ENCODE measurements at places on chromosomes 11 and 22.

GRCh38 chr11:105078283-105078682 is 33.1 kb upstream of the CARD16 start:
- no peak for DNase-seq

GRCh38 chr11:31617246-31617645 is 107.7 kb downstream of the ELP4 start:
- DNase-seq, result no peak

DNA sequence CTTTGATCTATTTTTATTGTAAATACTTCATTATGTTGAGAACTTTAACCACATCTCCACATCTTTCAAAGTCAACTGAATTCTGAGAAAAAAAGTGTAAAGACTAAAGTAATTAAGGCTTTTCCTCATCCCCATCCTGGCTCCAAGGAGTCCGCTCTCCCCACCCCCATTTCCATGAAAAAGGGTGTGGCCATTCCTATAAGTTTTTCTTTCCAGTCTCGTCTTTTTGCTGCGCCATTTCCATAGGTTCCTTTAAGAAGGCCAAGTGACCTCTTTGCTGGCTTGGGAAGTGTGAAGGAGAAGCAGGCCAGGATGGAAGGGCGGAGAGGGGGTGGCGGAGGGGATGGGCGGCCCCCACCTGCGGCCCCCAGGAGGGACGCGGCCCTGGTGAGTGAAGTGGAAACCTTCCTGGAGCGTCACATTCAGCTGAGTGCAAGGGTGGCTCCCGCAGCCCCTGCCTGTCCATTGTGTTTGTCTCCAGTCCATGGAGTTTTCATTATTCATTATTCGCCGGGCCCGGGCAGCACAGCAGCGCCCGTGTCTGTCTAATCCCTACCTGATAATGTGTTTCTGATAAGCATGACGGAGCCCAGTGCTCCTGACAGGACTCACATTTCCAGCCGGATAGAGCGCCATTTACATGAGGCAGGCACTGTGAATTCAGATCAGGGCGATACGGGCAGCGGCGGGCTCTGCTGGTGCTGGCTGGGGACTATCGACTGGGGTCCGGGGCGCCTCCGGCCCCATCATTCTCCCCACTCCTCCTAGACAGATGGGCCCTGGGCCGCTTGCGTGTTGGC is 739.8 kb downstream of the OPCML start:
- no peak for DNase-seq

DNA sequence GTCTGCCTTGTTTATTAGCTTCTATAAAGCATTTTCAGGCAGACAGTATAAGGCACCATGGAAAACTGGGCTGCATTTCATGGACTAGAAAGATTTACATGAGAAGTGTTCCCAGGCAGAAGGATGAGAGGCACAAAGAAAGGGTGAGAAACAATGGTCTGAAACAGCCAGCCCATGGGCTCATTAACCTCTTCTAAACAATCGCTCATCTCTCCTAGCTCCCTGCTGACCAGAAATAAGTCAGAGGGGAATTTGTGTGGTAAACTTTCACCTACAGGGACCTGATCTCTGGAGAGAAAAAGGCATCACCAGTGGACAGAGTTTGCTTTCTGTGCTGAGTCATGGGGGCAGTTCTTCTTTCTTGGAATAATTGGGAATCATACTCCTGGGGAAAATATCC is 51.8 kb upstream of the KIRREL3 start:
- no peak for DNase-seq

- DNase-seq, result no peak
Measured at GRCh38 chr11:45328726-45329125, 42.6 kb upstream of the SYT13 start.

- no peak for DNase-seq
Measured at GRCh38 chr11:101061606-101062005, 68.0 kb downstream of the PGR start.

GRCh38 chr11:78851878-78852586 is 277.4 kb upstream of the NARS2 start:
- DNase-seq, result no peak

GRCh38 chr11:114616516-114616915 is 20.9 kb upstream of the NXPE4 start:
- DNase-seq, result no peak

- no peak for DNase-seq
Measured at GRCh38 chr22:24807284-24807950, 1.4 kb downstream of the SGSM1 start.

DNA sequence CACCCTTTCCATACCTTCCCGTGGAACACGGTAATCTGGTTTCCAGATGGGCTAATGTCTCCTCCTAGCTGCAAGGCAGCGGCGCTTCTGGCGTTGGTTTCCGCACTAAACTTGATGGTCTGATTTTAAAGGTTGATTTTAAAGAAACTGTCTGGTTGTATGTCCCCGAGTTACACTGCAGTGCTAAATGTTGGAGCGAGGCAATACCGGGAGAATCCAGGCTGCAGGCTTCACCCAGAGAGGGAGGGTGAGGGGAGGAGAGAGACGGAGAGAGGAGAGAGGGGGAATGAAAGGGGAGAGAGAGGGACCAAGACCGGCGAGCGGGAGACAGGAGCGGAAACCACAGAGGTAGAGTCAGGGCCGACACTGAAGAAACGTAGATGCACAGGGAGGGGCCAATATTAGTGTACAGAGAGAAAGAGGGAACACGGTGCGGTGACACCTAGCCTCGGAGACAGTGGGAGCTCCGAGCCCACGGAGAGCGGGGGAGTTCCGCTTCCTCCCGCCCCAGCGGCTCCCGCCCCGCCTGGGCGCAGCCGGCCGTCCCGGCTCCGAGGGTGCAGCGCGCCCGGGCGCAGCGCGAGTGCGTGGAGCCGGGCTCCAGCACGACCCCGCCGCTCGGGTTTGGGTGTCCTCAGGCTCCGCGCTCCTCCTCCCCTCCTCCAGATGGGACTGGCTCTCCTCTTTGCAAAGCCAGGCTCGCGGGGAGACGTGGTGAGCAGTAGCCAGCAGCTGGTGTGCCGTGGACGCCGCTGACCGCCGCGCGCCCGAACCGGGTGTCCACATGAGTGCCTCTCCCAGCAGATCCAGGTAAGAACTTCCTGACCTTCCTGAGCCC is 71.9 kb upstream of the GRAMD1B start:
- DNase-seq, result no peak

DNA sequence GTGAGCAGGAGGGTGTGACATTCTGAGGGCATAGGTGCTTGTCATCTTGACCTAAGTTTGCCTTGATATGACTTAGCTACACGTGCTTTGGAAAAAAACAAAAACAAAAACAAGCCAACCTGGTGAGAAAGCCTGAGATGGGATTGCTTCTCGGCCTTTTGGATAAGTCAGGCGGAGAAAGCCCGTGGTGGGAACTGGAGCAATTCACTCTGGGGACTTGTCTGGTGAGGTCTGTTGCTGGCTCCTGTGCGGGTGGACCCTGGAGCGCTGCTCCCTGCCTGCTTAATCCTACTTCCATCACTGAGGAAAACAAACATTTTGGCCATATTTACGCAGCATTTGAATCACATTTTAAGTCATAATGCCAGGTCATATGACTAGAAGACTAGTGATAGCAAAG is 100.3 kb downstream of the SNX19 start:
- no peak for DNase-seq

DNA sequence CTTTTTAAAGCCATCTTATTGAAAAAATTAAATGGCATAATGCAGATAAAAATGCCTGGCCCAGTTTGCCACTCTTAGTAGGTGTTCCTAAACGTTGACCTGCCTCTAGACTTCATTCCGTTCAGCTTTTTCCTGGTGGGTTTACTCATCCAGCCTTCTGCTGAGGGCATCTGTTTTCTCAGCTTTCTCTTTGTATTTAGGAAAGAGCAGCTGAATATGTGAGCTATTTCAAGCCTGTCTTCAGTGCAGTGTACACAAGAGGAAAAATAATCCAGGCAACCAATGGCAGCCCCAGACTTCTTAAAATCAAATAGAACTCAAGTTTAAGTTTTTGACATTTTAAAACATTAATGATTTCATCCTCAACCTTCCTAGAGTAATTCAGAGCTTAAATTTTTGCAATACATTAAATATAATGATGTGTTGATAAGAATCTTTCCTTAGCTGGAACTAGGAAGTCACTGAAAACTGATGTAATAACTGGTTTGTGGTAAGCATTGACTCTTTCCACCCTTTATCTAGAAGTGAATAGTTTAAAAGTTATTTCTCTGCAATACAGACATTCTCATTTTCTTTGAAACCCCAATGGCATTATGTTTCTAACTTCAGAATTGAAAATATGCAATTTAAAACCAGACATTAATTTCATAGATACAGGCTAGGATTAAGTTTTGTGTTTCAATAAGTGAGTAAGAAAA is 165.4 kb downstream of the AASDHPPT start:
- DNase-seq, result no peak

DNA sequence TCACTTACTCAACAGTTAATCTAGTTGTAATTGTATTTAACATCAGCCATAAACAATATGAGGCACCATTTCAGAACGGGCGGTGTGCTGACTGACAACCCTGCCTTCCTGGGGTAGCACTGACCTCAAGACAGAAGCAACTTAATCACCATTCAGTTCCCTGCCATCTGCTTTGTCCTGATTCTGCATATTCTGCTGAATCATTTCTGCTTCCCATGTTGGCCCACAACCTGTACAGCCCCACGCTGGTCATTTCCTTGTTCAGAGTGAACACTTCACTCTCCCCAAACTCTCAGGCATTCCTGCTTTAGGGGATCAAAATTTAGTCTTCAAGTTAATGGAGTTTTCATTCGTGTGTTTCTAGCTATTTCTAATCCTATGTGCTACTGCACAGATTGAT is 132.3 kb upstream of the ZBED5 start:
- no peak for DNase-seq

GRCh38 chr11:70204466-70204799 is 1.3 kb downstream of the FADD start:
- peak; percentile 54 for DNase-seq

DNA sequence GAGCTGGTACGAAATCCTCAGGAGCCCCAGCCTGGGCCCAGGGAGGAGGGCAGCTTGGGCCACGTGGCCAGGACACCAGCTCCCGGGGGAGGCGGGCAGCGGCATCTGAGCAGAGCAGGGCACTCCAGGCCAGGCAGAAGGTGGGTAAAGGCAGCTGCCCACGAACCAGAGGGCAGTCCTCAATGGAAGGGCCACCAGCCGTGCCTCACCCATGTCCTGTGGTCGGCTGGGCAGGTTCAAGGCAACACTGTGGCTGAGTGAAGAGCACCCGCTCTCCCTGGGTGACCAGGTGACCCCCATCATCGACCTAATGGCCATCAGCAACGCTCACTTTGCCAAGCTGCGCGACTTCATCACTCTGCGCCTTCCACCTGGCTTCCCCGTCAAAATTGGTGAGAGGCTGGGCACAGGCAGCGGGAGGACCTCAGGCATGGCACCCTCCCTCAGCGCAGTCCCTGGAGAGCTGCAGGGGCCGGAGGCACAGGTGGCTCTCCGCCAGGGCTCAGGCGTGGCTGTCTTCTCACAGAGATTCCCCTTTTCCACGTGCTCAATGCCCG is 2.5 kb upstream of the SSH3 start:
- DNase-seq, result no peak

DNA sequence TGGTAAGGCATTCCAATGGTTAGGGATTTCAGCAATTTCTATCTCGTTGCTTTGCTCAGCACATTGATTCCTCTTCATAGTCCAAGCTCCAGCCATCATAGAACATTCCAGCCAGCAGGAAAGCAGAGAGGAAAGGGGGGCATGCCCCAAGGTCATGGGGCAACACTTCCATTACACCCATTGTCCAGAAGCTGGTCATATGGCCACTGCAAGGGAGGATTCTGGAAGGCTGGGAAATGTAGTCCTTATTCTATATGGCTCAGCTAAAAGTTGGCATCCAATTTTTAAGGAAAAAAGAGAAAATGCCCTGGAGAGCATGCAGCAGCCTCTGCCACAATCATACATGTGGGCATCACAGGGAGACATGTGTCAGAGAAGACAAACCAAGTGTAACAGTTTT is 47.1 kb upstream of the RCN1 start:
- no peak for DNase-seq

DNA sequence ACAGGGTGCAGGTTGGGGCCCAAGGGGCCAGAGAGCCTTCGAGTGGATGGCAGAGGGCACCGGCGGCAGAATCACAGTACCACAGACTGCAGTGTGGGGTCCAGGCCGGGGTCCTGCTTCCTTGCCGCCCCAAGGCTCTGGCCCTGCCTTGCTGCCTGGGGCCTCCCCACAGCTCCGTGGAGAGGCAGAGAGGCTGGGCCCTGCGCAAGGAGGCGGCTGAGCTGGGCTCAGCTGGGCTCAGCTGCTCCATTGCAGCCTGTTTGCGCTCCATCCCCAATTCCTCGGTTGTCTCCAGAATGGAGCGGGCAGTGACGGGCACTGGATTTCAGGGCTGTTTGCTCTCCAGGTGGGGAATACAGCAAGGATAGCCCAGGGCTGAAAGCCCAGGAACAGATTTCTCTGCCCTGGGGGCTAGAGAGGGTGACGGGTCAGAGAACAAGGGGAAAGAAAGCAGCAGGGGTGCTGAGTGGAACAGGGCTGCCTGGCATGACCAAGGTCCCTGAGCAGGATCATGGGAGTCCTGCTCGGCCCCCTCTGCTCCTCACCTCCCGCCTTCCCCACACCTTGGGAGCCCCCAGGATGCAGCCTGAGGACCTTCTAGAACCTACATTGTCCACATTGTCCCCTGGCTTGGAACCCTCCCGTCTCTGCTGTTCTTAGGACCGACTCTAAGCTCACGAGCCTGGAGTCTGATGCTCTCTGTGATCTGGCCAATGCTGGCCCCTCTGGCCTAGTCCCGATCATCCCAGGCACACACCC is 18.9 kb downstream of the MRGPRG start:
- DNase-seq, result no peak

DNA sequence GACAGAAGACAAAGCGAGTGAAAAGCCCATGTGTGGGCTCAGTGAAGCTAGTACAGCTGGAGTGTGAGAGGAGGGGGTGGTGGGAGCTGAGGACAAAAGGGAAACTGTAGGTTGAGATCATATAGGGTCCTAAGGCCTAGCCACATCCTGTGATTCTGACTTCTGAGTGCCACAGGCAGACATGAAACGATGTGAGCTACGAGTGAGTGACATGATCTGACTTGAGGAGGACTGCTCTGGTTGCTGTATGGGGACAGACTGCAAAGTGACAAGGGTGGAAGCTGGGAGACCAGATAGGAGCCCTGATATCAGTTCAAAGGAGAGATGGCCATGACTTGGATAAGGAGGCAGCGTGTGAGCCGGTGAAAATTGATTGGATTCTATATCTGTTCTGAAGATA is 85.4 kb downstream of the MICAL2 start:
- DNase-seq, result peak; percentile 40

GRCh38 chr11:62842171-62842741 is 2.9 kb upstream of the WDR74 start:
- DNase-seq, result no peak

DNA sequence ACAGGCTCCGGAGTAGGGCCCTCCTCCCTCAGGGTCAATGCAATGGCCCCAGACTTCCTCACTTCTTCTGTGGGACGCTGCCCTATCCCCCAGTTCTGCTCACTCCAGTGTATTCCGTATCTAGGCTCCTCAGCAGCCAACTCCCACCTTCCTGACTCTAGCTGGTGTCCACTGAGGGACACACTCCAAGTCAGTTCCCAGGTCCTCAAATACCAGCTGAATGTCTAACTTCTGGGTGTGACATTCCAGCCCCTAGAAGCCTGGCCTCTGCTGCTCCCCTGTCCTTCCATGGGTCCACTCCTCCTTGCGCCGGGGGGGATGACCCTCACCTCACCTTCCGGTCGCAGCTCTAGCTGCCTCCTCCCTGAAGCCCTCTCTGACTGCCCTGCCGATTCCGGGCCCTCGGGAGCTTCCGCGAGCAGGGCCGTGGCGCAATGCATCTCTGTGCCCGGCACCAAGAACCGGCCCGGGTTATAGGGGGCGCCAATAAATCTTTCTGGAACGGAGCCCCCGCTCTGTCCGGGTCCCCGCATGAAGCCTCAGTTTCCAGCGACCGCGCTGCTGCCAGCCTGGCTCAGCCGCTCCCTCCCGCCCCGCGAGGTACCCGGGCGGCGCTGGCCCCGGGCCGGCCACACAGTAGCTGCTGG is 15.4 kb downstream of the BAD start:
- peak; percentile 56 for DNase-seq

Data from hematopoietic multipotent progenitor cell treated with erythropoietin and hydrocortisone succinate and interleukin-3 and kit ligand, for 17 days (in vitro differentiated cells).